ENCODE measurements at places on chromosomes 3 and 15.

DNA sequence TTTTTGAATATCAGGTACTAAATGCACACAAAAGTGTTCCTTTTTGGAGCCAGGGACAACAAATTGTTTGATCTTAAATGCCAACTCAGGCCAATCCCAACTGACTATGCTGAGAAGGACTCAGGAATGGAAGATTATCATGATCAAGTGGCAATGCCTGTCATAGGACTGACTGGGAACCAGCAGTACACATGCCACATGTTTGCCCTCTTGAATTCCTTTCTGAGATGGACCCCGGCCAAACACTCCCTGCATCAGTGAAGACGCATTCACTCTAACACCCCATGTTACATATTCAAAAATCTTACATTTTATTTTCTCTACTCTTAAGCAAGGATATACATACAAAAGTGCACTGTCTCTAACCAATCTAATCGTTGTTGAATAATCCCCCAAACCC lies 36.1 kb downstream of the CLDN18 start:
- DNase-seq = no peak

DNA sequence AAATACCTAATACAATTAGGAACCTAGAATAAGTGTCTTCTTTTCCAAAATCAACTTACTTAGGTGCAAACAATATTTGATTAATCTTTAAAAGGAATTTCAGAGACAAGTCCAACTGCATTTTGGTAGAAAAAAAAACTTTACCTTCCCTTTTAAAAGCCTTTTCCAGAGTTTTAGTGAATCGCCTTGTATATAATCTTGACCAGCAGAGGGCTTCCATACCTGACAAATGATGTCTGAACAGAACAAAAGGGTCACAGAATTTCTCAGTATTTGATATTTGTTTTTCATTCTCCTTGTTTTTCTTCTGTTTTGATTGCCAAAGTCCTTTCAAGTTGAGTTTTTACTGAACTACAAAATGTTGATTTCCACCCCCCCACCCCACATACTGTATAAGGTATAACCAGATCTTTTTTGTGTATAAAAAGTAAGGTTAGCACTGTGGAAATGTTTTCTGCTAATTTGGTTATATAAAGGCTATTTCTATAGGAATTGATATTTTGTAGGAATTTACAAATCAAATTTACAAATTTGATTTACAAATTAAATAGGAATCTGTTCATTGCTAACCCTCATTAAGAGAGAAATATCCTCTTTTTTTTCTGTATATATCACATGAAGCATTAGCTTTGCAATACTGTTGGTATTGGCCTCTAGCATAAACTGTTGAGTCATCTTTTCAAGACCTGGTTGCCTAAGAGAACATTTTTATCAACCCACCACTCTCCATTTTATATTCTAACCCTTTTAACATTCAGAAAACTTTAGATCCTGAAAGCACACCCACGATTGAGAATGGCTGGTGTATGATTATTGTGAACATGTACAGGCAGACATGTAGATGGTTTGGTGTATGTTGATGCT lies 464.1 kb upstream of the RARB start:
- peak; percentile 28 for DNase-seq

DNA sequence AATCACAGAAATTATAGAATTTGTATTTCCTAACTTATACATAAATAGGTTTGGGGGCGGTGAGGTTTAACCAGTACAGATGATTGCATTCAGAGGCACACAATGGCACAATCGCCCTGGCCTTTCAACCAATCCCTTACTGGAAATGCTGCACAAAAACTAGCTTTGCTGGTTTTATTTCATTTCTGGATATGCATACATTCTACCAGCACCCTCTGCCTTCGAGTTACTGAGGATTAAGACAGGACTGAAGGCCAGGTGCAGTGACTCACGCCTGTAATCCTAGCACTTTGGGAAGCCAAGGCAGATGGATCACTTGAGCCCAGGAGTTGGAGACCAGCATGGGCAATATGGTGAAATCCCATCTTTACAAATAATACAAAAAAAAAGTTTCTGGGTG lies 336.1 kb downstream of the ARRDC4 start:
- DNase-seq = no peak

DNA sequence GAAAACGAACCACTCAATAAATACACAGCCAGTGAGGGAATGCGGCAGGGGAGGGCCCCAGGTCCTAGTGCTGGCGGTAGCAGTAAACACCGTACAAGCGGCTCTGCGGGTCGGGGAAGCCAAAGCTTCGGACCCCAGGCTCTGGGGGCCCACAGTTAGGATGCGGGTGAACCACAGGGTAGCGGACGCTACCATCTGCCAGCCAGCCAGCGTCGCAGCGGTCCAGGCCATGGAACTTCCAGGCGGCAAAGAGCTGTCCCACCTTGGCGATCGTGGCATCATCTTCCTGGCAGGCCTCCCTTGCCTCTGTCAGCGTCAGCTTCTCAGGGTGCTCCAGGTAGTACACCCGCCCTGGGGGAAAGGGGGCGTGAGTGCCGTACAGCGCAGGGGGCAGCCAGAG lies 17.4 kb downstream of the HAPLN3 start:
- no peak for DNase-seq

- no peak for DNase-seq
Measured at GRCh38 chr3:71966185-71966584, 181.2 kb upstream of the PROK2 start.

DNA sequence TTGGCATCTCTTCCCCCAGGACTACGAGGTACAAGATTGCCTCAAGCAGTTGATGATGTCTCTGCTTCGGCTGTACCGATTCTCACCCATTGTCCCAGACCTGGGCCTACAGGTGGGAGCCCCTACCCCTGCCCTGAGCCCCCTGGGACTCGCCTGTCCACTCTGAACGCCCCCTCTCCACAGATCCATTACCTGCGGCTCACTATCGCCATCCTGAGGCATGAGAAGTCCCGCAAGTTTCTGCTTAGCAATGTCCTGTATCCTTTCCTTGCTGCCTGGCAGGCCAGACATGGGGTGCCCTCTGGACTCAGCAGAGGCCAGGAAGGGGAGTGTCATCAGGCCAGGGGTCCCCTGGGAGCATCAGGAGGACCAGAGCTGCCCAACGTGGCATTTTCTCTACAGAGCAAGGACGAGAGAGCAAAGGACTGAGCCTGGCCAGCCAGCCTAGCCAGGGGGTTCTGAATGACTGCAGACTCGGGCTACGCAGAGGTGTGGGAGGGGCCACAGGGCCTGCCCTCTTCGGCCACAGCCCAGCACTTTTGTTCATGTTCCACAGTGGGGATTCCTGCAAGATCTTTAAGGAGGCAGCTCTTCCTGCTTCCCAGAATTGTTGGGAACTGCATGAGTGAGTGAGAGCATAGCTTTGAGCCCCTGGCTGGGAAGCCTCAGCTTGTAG lies 11.2 kb downstream of the RNF123 start:
- no peak for DNase-seq

- DNase-seq = peak; percentile 33
Measured at GRCh38 chr3:151319628-151320027, 3.0 kb upstream of the GPR87 start.

GRCh38 chr15:98794211-98794610 lies 145.9 kb downstream of the IGF1R start:
- no peak for DNase-seq

DNA sequence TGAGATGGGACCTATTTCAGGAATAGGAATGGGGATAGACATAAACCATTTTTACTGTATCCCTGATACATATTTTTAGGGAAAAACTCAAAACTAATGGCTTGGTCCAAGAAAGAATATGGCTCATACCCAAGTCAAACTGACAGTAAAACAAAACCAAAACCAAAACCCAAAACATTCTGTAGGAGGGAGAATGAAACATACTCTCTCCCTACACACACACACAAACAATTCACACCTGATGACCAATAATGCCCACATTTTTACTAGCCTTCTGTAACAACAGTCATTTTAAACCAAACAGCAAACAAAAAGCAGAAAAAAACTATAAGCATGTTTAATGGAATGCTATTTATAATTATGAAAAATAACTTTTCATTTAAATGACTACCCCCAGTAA lies 74.9 kb downstream of the NBEAL2 start:
- no peak for DNase-seq

GRCh38 chr3:103002425-103003176 lies 567.8 kb downstream of the ZPLD1 start:
- no peak for DNase-seq

DNA sequence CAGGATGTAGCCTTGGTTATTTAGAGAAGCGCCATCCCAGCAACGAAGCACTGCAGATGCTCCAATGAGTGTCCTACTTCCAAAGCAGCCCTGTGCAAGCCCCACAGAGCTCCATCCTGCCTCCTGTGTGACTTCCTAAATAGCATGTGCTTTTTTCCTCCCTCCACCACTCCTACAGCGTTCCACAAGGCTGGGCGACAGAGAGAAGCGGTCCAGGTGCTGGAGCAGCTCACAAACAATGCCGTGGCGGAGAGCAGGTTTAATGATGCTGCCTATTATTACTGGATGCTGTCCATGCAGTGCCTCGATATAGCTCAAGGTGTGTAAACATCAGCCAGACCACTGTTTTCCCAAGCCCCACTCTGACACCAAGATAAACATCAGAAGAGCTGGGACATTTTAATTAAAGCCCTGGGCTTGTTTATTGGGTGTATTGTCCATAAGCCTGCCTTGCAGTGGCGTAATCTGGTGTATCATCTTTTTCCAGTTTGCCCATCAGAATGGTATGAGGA lies 22.2 kb upstream of the RHO start:
- no peak for DNase-seq

GRCh38 chr15:94229591-94230369 lies 1.6 kb upstream of the MCTP2 start:
- DNase-seq = no peak

DNA sequence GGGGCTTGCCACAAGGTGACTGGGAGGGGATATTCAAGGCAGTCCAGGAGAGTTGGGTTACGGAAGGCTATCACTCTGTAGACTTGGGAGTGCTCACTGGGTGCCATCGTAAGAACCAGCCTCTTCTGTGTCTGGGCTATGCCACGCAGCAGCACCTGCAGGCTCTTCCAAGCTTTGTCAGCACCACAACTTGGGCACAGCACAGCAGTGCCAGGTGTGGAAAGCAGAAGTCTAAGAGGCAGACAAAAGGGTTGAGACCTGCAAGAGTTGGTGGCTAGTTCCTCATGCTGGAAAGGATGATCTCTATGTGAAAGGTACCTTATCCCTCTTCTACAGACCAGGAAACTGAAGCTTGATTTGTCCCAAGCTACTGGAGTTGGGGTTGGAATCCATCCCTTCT lies 15.8 kb downstream of the CX3CR1 start:
- DNase-seq = no peak

- no peak for DNase-seq
Measured at GRCh38 chr3:13550423-13550690, 1.4 kb downstream of the FBLN2 start.

- DNase-seq = no peak
Measured at GRCh38 chr15:72838311-72838731, 54.8 kb upstream of the ADPGK start.

GRCh38 chr15:66403323-66403722 lies 16.6 kb downstream of the MAP2K1 start:
- no peak for DNase-seq

- no peak for DNase-seq
Measured at GRCh38 chr3:193805448-193805847, 212.4 kb downstream of the OPA1 start.

- peak; percentile 74 for DNase-seq
Measured at GRCh38 chr3:118884748-118885206, 149.9 kb downstream of the IGSF11 start.

DNA sequence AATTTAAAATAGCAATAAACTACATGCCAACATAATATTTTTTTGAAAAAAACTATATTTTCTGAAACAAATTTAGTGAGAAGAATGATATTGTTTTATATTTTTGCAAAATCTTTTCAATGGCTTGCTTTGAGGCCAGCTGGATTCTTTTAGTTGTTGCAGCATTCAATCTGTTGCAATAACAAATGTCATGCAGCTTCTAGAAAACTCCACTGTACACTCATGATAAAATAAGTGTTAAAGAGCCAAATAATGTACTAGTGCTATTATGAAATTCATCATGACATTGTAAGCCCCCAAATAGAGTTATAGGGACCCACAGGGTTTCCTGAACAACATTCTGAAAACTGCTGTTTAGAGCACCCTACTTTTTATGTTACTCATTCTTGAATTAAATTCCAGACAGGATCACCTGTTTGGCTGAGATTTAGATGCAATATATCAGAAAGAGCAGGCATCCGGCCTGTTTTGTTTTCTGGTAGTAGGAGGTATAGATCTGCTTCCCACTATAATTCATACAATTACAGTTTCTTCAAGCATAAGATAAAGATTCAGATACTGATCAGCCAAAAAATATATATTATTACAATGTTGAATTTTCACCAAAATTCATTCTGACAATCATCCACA lies 703.0 kb upstream of the ZNF385D start:
- no peak for DNase-seq

DNA sequence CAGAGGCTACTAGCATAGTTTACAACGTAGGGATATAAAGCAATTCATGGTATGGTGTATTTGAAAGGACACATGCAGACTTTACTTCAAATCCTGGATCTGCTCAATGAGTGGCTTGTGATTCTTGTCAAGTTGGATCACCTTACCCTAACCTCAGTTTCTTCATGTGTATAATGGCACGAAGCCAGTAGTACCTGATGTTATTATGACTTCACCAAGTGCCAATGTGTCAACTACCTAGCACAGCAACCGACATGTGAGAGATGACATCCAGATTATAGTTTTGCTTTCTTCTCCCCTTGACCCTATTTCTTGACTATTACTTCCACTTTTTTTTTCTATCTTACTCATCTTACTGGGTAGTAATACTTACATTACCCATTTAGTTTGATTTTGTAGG lies 304.5 kb downstream of the RBMS3 start:
- DNase-seq = no peak

GRCh38 chr3:65922441-65922840 lies 116.3 kb downstream of the MAGI1 start:
- DNase-seq = no peak

- no peak for DNase-seq
Measured at GRCh38 chr3:29745232-29745870, 464.5 kb downstream of the RBMS3 start.
